Muscle of arm (tissue), 14 donors: ENCODE measurements at places on chromosomes 2 and 18.

DNA sequence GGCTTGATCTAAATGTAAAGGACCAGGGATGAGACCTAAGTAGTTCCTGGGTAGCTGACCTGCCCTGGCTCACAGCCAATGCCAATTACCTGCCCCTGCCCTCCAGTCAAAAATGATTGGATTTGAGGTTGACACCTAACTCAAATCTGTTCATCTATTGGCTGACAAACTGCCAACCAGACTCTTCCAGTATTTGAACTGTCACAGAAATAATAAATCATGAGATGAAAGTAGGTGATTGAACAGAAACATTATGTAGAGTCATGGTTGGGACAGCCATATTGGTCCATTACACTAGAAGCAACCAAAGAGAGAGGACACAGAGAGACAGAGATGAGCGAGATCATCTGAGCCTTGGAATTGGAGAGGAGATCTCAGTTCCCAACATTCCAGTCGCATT is 109.1 kb downstream of the ATL2 start:
- DNase-seq = no peak

GRCh38 chr2:10237392-10238321 is 65.0 kb upstream of the HPCAL1 start:
- DNase-seq = no peak

GRCh38 chr18:289026-289425 is 21.2 kb upstream of the THOC1 start:
- DNase-seq = no peak

GRCh38 chr2:47611771-47612170 is 171.2 kb upstream of the MSH6 start:
- no peak for DNase-seq
